ENCODE measurements at places on chromosomes 7 and 10.

DNA sequence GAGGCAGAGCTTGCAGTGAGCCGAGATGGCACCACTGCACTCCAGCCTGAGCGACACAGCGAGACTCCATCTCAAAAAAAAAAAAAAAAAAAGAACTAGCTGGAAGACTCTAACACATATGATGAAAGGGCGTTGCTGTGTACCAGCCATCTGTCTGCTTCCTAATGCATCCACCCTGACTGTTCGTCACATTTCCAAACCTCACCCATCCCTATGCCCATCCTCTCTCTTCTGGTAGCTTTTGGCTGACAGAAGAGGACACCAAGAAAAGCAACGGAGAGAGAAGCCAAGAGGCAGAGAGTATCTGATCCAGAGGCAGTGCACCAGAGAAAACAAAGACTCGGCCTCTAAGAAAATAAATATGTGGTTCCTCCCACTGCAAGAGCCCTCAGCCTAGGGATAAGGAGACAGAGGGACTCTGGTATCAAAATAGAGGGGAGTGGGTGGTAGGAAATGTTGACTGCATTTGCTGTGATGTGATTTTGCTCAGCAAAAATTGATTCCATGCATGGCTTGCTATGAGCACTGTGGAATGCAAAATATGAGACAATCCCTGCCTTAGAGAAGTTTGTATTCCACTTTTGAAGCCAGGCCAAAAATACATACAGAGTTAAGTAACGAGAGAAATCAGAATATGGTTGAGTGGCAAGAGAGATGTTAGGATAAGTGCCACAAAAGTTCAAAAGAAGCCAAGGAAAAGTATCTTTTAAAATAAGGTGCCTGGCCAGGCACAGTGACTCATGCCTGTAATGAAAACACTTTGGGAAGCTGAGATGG is 100.8 kb upstream of the STK17A start:
- DNase-seq: no peak

- DNase-seq: no peak
Observed at GRCh38 chr10:119398996-119399395, 143.5 kb downstream of the RGS10 start.

DNA sequence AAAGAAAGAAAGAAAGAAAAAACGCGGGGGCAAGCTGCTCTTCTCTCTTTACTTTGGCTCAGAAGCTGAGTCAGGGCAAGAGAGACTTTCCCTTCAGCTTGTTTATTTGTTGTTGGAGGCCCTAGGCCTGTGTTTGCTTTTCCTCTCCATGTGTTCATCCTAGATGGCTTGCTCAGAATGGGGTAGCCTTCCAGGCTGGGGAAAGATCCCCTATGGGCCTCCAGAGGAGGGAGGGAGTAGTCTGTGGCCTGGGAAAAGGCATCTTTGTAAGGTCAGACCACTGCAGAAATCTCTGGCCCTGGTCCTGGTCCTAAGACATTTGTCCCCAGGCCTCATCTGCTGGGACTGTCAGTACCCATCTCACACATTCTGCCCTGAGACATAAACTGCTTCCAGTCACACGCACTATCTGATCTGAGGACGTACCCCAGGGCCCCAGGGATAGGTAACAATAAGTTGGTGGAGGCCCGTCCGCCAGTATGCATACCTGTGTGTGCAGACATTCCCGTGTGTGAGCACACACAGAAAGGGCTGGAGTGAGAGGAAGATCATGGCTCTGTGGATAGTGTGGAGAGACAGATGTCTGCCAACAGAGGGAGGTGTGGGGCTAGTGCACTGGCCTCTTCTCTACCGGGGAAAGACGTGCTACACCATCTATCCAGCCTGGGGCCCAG is 4.9 kb upstream of the SCD start:
- peak; percentile 20 for DNase-seq

DNA sequence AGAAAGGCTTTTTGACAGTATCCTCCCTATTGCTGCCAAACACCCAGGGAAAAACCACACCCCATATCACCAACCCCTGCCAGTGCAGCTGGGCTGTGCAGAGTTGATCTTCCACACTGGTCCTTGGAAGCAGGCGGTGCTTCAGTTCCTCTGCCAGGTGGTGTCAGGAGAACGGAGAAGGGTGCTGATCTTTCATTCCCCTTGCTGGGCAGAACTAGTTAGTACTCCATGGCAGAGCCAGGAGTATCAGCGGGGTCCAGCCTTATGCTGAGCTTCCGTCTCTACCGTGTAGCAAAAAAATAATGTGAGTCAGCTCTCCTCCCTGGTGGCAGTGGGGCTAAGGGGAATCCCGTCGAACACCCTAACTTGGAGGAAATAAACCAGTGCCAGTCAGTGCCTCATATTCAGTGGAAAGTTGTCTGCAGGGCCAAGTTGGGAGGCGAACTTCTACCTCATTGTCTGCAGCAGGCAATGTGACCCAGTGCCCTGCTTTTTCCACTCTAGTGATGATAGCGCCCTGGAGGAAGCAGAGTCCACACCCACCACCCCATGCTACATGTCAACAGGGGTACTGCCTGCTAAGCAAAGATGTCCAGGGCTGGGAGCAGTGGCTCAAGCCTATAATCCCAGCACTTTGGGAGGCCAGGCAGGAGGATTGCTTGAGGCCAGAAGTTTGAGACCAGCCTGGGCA is 175.4 kb downstream of the AUTS2 start:
- no peak for DNase-seq

- DNase-seq: no peak
Observed at GRCh38 chr10:10421071-10421470, 596.6 kb upstream of the CELF2 start.

- DNase-seq: no peak
Observed at GRCh38 chr10:62424026-62424425, 49.9 kb downstream of the ZNF365 start.

DNA sequence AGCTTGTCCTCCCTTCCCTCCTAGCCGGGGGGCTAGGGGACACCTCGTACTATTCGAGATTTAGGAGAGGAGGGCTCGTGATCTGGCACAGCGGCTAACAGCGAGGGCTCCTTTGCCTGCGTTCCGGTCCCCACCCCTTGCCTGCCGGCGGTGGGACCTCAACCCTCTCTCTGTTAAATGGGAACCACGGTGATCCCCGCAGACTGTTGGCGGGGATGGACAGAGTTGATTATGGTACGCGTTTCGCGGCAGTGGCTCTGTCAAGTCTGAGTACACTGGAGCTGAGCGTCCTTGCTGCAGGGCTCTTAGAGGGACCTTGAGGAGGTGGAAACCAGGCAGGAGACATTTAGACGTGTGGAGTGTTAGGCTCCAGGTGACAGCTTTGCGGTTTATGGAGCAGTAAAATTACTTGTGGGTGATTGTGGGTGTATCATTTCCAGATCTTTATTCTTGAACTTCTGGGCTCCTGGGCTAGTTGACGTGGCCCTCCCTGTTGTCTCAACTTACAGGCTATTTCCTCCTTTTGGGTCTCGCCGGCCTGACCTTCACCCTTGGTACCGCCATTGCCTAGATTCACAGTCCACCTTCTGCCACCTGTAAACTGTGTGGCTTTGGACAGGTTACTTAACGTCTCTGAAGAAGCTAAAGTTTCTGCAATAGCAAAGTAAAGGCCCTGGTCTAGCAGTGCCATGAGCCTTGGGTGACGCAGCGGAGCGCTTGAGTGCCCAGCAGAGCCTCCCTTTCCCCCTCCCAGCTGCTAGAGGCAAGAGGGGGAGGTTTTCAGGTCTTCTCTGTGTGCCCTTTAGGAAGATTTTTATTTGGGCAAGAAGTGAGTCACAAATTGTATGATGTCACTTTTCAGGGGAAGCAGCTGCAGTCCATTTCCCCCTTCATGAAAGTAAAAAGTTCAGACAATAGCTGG is 739 bp downstream of the CASP7 start:
- peak; percentile 32 for DNase-seq

DNA sequence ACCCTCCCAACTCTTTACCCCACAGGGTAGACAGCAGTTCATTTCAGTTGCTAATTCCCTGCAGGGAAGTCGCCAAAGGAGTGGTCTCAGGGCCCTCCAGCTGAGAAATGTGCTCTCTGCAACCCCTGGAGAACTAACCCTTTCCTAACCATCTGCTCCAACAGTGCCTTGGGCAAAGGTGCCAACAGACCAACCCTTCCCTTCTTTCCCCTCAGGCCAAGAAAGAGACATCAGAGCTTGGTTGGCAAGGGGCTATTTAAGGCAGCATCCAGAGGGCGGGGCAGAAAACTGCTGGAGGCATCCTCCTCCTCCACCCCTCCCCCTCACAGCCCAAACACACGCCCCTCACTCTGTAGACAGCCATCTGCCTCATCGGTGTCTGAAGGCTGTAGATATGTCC is 1.7 kb downstream of the SORBS1 start:
- no peak for DNase-seq

- DNase-seq: no peak
Observed at GRCh38 chr10:120963594-120964220, 112.5 kb downstream of the WDR11 start.

DNA sequence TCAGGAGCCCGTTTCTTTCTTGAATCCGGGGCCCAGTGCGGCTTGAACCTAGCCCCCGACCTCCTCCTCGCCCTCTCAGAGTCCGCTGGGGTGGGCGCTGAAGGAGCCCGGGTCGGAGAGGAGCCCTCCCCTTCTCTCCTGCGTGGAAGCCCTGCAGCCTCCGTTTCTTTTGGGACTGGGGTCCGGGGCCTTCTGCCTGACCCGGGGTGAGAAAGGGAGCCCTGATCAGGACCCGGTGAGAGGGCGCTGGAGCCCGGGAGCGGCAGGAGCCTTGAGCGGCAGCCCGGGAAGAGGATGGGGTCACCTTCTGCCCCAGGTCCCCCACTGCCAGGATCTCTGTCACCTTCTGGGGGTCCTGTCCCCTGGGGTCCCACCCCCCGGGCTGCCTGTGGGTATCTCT is 162.3 kb downstream of the ZNF33B start:
- no peak for DNase-seq

DNA sequence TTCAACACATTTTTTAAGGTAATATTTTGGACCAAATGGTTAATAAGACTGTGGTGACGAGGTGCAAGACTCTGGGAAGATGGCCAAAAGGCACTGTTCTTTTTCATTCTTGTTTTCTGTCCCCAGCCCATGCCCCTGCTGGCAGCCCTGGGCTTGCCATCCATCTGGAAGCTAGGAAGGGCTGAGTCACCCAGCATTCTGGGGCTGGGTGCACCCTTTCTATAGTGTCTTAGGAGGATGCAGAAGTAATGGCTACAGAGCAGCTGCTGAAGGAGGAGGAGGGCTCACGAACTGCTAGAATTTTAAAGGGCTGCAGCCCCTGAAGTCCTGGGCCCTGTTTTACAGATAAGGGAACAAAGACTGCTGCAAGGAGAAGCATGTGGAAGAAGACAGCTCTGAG is 42.8 kb upstream of the ZNF32 start:
- no peak for DNase-seq

- no peak for DNase-seq
Observed at GRCh38 chr7:149278396-149278795, 16.4 kb downstream of the ZNF783 start.

GRCh38 chr7:43164757-43165156 is 52.3 kb downstream of the HECW1 start:
- DNase-seq: no peak

GRCh38 chr10:49115015-49115795 is at the start of gene VSTM4:
VSTM4 (minus strand) TSS chr10:49115522; CDS start chr10:49115485, 37 bp downstream.
- DNase-seq: no peak

DNA sequence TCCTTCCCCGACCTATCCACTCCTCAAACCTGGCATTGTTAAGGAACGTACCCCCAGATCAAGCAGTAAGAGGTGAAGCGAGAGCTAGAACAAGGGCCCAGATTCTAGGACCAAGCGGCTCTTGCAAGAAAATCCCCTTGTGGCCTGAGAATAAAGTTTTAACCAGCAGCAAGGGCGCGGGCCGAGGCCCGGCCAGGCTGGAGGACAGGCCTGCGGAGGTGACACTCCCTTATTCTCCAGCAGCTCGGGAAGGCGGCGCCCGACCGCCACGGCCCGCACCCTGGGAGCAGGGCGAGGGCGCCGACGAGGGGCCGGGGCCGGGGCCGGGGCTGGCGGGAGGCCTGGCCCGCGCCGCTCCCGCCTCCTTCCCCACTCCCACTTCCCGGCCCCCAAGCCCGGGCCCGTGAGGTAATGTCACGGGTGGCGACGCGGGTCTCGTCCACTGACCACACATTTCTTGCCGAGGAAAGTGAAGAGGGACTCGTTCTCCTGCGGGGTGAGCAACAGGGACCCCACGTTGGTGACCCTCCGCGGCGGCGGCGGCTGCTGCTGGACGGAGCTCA is 551 bp downstream of the WASL start:
- DNase-seq: peak; percentile 23

- peak; percentile 43 for DNase-seq
Observed at GRCh38 chr10:119030421-119031250, 1.1 kb downstream of the NANOS1 start.

DNA sequence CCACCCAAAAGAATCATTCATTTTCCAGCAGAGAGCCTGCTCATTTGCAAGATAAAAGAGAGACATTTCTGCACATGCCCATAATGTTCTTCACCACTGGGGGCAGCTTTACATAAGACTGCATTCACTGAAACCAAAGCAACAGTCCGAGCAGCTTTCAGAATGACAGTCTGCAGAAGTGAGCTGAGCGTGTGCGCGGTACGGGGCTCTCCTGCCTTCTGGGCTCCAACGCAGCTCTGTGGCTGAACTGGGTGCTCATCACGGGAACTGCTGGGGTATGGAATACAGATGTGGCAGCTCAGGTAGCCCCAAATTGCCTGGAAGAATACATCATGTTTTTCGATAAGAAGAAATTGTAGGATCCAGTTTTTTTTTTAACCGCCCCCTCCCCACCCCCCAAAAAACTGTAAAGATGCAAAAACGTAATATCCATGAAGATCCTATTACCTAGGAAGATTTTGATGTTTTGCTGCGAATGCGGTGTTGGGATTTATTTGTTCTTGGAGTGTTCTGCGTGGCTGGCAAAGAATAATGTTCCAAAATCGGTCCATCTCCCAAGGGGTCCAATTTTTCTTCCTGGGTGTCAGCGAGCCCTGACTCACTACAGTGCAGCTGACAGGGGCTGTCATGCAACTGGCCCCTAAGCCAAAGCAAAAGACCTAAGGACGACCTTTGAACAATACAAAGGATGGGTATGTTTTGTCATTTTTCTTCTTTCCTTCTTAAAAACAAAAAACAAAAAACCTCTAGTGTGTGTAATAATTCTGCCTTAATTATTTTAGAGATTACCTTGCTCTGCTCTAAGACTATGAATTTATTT is at the start of gene LRRTM3:
LRRTM3 (plus strand) TSS at position 141 of the 820 bp plus-strand sequence.
- no peak for DNase-seq

GRCh38 chr10:110789604-110790433 is 81.9 kb upstream of the PDCD4 start:
- no peak for DNase-seq

- no peak for DNase-seq
Observed at GRCh38 chr10:69729326-69730048, 72.2 kb upstream of the COL13A1 start.

DNA sequence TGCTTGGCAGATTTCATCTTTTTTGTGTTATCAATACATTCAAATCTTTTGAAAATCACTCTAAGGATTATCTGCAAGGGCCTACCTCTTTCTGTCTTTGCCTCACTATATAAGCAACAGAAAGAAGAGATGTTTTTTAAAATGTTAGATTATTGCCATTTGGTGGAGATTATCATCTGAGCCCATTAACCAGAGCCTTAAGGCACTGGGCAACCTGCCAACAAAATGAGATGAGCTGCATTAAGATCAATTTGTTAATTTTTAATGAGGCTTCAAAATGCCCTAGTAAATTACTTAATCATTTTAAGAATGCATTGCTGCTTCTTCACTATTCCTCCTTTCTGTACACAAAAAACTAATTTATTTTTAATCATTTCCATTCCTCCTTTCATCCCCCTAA is 314.1 kb downstream of the SNX13 start:
- no peak for DNase-seq

Data from stimulated activated CD4-positive, alpha-beta T cell treated with anti-CD3 and anti-CD28 coated beads, Interleukin-4, amount 100 ng/mL, for 4 hours (primary cell).